Colonic mucosa (tissue), 4 donors: ENCODE measurements at places on chromosomes 3 and 15. TPM values are rescaled to one million over a fixed set of nuclear protein-coding genes. Genes with fewer than 3 reads are reported as not detected.

GRCh38 chr3:42045708-42046243, 45.4 kb upstream of the TRAK1 start:
- no peaks in the 10 kb centered on the region for H3K36me3 ChIP-seq
- peaks cover 4% of the 10 kb centered on the region for H3K4me1 ChIP-seq
- no peaks in the 10 kb centered on the region for H3K27me3 ChIP-seq
- no peak overlapping the region for H3K27ac ChIP-seq

- no peaks in the 10 kb centered on the region for H3K36me3 ChIP-seq
- H3K4me1 ChIP-seq: no peaks in the 10 kb centered on the region
- no peaks in the 10 kb centered on the region for H3K27me3 ChIP-seq
- DNase-seq: no peak
- no peak overlapping the region for H3K4me3 ChIP-seq
- H3K27ac ChIP-seq: no peak overlapping the region
Observed at GRCh38 chr3:16398648-16399047, 114.9 kb downstream of the RFTN1 start.

DNA sequence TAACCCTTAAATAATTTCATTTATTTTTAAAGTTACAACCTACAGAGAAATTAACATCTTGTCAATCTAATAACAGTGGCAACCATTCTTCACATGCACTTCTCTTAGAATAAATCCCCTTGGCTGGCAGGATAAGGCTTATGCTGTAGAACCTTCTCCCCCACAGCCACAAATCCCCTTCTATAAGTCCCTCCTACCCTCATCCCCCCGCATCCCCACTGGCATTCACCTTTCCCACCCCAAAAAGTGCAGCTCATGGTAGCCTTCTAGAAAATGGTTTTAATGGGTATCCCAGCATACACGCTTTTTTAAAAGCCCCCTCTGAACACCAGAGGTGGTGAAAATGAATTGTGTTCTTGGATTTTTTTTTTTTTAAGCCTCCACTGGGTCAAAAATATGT, 49.2 kb downstream of the CAPN7 start:
- no peak overlapping the region for H3K27ac ChIP-seq
- no peaks in the 10 kb centered on the region for H3K27me3 ChIP-seq

DNA sequence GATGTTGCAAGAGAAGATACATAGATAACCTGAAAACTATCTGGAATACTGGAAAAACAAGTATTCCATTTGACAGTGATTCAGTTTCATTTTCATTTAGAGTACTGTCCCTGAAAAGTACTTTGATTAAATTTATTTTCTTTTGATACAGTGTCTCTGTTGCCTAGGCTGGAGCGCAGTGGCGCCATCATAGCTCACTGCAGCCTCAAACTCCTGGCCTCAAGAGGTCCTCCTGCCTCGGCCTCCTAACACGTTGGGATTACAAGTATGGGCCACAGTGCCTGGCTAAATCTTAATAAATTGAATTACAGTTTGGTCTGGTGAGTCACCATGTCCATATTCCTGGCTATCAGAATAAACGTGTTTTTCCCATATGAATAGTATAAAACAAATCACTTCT, 1.6 kb upstream of the LEO1 start:
- H3K27me3 ChIP-seq: no peaks in the 10 kb centered on the region
- no peaks in the 10 kb centered on the region for H3K36me3 ChIP-seq

DNA sequence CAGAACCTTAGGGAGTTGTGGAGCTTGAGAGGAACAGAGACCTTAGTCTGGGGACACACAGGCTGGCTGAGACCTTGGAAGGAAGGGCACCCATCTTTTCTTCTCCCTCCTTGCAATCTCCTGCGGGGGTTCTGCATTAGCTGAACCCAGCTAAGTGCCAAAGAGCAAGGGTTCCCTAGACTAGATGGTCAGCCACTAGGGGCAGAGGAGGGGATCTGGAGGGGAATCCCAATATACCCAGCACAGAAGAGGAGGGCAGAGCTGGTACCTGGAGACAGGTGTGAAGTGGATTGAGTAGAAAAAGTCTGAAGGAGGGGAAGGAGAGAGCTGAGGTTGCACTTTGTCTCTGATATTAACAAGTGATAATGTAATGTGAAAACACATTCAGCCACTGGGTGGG, 212.8 kb downstream of the ADAMTS9 start:
- no peaks in the 10 kb centered on the region for H3K36me3 ChIP-seq
- H3K27me3 ChIP-seq: no peaks in the 10 kb centered on the region
- H3K4me1 ChIP-seq: no peaks in the 10 kb centered on the region
- DNase-seq: no peak
- no peak overlapping the region for H3K27ac ChIP-seq

GRCh38 chr3:151460774-151461450, at the start of gene IGSF10:
Gene IGSF10 (minus strand): TSS chr3:151461061. CDS start chr3:151458709, 2,352 bp downstream.
- peaks cover 4% of the 10 kb centered on the region for H3K4me1 ChIP-seq
- DNase-seq: peak; percentile 51
- H3K4me3 ChIP-seq: peak within 1 kb of the TSS; percentile 38
- H3K27me3 ChIP-seq: no peaks in the 10 kb centered on the region
- no peak within 1 kb of the TSS for H3K27ac ChIP-seq

- DNase-seq: no peak
- no peaks in the 10 kb centered on the region for H3K36me3 ChIP-seq
- no peaks in the 10 kb centered on the region for H3K4me1 ChIP-seq
- H3K4me3 ChIP-seq: no peak overlapping the region
Observed at GRCh38 chr15:80561500-80561899, 133.6 kb upstream of the ABHD17C start.

DNA sequence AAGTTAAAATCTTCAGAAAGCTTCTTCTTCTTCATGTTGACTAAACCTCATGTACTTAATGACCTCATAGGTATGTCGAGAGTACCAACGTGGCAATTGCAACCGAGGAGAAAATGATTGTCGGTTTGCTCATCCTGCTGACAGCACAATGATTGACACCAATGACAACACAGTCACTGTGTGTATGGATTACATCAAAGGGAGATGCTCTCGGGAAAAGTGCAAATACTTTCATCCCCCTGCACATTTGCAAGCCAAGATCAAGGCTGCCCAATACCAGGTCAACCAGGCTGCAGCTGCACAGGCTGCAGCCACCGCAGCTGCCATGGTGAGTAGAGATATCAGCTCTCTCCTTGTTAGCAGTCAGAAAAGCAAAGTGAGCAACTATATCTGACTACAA, 176.5 kb downstream of the MBNL1 start:
- H3K36me3 ChIP-seq: no peaks in the 10 kb centered on the region
- no peak overlapping the region for H3K4me3 ChIP-seq
- H3K4me1 ChIP-seq: no peaks in the 10 kb centered on the region
- H3K27me3 ChIP-seq: no peaks in the 10 kb centered on the region
- DNase-seq: no peak
- H3K27ac ChIP-seq: no peak overlapping the region

GRCh38 chr15:62972814-62973213, 69.7 kb upstream of the TPM1 start:
- no peaks in the 10 kb centered on the region for H3K27me3 ChIP-seq
- no peak for DNase-seq
- H3K36me3 ChIP-seq: no peaks in the 10 kb centered on the region
- no peaks in the 10 kb centered on the region for H3K4me1 ChIP-seq

DNA sequence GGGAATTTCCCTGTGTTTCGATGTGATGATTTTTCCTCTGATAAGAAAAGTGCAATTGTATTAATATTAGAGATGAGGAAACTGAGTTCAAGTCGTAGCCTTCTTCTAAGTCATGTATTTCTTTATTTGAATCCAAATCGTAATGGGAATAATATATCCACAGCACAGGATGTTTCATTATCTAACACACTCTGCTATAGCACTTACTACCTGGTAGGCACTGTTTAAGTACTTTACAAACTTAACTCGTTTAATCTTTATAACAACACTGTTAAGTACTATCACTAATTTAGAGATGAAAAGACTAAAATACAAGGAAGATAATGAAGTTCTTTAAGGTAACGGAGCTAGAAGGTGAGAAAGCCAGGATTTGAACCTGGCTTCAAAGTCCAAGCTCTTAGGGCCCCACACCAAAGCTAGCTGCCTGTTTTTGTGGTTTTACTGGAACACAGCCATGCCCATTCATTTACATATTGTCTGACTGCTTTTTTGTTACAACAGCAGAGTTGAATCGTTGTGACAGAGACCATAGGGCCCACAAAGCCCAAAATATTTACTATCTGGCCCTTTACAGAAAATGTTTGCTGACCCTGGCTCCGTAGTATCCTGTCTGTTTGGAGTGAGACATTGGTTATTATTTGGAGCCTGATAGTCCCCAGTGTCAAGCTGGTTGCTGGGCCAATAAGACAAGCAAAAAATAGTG, 9.6 kb upstream of the ATP13A3 start:
- H3K27ac ChIP-seq: no peak overlapping the region
- no peaks in the 10 kb centered on the region for H3K36me3 ChIP-seq
- DNase-seq: peak; percentile 35
- peaks cover 6% of the 10 kb centered on the region for H3K4me1 ChIP-seq
- H3K27me3 ChIP-seq: no peaks in the 10 kb centered on the region
- no peak overlapping the region for H3K4me3 ChIP-seq

GRCh38 chr15:97995881-97996603, 35.5 kb downstream of the ARRDC4 start:
- no peaks in the 10 kb centered on the region for H3K36me3 ChIP-seq
- peak overlapping the region; percentile 50 for H3K27ac ChIP-seq
- peak; percentile 46 for DNase-seq

DNA sequence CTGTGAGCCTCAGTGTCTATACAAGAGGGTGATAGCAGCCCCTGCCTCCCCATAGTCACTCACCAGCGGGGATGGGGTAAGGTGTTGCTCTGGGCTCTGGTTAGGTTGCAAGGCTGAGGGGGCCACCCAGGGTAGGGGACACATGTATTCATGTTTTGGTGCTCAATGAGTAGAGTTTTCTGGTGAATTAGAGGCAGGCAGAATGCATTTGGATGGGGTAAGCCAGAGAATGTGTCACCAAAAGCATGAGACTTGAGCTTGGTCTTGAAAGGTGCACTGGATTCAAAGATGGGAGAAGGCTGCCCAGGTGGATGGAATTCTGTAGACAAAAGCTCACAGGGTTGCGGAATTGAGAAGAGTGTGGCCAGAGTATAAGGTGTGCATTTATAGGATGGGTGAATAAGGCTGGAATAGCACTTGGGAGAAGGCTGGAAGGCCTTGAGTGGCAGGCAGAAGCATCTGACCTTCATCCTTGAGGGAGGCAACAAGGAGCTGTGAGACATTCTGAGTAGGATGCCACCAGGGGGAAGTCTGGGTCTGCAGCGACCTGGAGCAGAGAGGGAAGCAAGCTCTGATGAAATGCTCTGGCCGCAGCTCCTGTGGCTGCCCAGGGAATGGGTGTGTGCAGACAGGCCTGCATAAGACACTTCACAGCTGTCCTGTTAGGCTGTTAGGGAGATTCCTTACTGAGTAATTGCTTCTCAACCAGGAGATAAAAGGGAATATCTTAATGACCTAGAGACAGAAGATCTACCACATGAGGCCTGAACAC, 149.6 kb downstream of the CHDH start:
- H3K4me1 ChIP-seq: no peaks in the 10 kb centered on the region
- DNase-seq: no peak
- no peaks in the 10 kb centered on the region for H3K27me3 ChIP-seq
- H3K36me3 ChIP-seq: no peaks in the 10 kb centered on the region

DNA sequence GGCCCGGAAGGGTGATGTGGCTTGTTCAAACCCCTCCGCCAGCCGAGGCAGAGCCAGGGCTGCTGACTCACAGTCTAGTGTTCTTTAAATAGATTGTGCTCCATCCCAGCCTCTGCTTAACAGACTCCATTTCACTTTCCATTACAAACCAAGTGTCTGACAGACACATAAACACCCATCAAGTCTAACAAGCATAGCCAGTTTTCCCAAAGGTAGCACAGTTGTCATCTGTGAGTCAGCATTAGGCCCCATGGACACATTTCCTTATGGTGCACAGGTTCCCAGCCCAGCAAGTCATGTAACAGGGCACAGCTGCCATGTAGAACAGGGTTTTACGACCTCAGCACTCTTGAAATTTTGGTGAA, 109.9 kb upstream of the RAP2B start:
- no peak overlapping the region for H3K4me3 ChIP-seq
- peak overlapping the region; percentile 45 for H3K27ac ChIP-seq
- H3K4me1 ChIP-seq: no peaks in the 10 kb centered on the region
- H3K36me3 ChIP-seq: no peaks in the 10 kb centered on the region

DNA sequence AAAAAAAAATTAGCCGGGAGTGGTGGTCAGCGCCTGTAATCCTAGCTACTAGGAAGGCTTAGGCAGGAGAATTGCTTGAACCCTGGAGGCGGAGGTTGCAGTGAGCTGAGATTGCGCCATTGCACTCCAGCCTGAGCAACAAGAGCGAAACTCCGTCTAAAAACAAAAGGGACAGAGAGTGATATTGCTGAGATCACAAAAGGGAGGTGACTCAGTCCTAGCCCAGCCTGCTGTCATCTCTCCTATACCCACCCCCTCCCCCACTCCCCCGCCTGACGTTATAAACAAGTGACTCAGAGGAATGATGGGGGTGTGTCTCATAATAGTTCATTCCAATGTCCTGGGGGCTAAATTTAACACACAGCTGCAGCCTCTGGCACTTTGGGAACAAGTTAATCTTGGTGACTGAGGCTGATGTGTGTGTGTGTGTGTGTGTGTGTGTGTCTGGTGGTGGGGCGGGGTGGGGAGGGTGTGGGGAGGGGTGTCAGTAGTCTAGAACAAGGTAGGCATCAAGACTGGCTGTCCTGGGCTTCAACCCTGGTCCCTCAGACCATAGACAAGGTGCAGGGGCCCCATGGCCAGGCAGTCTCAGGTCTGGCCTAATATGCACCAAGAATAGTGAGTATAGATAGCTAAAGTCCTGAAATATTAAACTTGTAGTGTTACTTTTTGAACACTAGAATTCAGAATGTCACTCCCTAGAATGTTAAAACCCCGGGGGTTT, 1.3 kb upstream of the KLHL40 start:
- H3K4me1 ChIP-seq: no peaks in the 10 kb centered on the region
- peak; percentile 65 for DNase-seq
- no peak overlapping the region for H3K27ac ChIP-seq
- no peak overlapping the region for H3K4me3 ChIP-seq
- H3K27me3 ChIP-seq: no peaks in the 10 kb centered on the region
- no peaks in the 10 kb centered on the region for H3K36me3 ChIP-seq

MYO5C gene
- 102 TPM for total RNA-seq

LINS1 gene
- 14.4 TPM for total RNA-seq

CMTM7 gene
- 5.9 TPM for total RNA-seq

HRH1 gene
- 7.2 TPM for total RNA-seq

TFDP2 gene
- 33.6 TPM for total RNA-seq

RBM5 gene
- 104 TPM for total RNA-seq

CCK gene
- total RNA-seq: not detected

ISL2 gene
- 0.35 TPM for total RNA-seq

DGKG gene
- 0.17 TPM for total RNA-seq

ARL14 gene
- total RNA-seq: 44.1 TPM

GLDN gene
- total RNA-seq: 3.7 TPM

C2CD4A gene
- 3.7 TPM for total RNA-seq

IL5RA gene
- total RNA-seq: 0.21 TPM

AP3B2 gene
- total RNA-seq: 1.2 TPM

CYP19A1 gene
- not detected for total RNA-seq
